ENCODE measurements at places on chromosomes 6 and 20.

- no peak for DNase-seq
Measured at GRCh38 chr6:168817558-168818159, 376.7 kb downstream of the SMOC2 start.

GRCh38 chr6:42045538-42046460, 4.5 kb upstream of the TAF8 start:
- DNase-seq, result peak; percentile 72

GRCh38 chr20:51374456-51374830, 168.1 kb downstream of the NFATC2 start:
- DNase-seq, result no peak

DNA sequence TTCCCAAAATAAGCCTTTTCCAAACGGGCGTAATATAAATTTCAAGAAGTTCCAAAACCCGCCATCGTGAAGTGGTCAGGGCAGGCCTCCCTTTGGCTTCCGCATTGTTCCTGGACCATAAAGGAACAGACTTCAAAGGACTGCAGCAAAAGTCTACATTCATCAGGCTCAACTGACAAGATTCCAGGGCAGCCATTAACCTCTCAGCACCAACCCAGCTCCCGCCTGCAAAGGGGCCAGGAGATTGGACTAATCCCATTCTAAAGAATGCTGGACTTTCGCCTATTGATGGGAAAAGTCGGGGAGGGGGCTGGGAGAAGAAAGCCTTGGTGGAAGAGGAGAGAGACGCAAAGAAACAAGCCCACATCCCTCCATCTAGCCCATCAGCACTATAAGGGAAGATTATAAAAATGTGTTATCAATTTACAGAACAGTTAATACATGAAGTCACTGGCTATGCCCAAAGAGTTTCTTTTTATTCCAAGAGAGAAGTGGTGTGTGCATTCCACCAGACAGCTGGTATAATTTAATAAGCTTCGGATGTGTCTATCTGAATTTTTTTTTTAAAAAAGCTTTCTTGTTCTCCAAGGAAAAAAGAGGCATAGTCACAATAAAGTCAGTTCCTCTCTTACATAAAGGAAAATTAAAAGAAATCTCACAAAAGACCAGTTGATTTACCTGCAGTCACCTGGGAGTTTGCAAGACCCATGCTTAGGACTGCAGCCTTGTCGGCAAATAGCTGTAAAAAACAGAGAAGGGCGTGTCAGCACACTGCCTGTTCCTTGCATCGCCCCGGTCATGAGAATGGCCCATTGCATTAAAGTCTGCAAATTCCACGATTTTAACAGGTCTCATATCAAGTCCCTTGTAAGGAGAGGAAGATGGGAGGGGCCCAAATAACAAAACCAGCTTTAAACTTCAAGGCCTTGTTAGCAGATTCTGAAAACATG, 17.8 kb downstream of the JAG1 start:
- DNase-seq, result no peak

GRCh38 chr20:61300709-61301108, 48.6 kb downstream of the CDH4 start:
- no peak for DNase-seq

- no peak for DNase-seq
Measured at GRCh38 chr6:151054306-151054705, 185.5 kb upstream of the AKAP12 start.

- no peak for DNase-seq
Measured at GRCh38 chr6:72623808-72624207, 1.9 kb downstream of the KCNQ5 start.

DNA sequence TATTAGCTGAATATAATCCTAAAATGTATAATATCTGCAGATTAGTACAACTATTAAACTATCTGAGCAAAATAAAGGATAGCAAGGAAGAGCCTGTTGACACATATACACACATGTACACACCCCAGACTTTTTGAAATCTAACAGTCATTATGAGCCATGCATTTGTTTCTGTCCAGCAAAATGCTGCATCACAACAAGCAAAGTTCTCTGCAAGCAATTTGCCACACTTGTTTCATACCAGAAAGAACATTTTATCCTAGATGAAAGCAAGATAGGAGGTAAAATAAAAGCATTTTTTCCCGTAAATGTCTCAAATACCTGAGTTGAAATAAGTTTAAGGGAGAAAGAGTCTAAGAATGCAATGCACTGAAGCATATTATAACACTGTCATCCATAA, 145.2 kb downstream of the COL21A1 start:
- DNase-seq, result no peak

DNA sequence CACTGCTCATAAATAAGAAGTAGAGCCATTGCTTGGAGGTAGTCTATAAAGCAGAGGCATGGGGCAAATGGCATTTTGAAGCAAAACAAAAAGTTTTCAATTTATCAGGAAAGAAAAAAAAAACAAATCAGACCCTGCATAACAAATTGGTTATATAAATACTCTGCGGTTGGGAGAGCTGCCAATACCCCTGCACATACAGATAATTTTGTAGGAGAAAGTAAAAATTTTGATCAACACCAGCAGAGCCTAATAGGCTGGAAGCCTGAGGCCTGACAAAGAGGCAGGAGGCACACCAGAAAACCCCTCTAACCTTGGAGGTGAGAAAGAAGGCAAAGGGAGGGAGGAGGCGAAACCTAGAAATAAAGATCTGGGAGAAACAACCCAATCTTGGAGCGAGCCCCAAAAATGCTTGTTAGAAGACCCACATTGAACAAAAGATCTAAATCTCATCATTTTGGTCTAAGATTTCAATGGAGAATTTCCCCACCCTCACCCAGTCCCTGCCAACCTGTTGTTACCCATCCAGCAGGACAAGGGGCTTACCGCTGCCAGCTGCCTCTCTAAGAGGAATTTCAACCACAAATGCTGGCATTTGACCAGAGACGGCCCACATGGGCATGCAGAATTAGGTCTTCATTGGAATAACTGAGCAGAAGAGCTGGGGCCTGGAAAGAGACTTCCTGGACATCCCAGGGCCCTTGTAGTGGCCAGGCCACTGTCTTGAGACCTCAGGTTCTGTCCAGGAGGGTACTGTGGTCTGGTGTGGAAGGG, 28.4 kb downstream of the FOXA2 start:
- no peak for DNase-seq

DNA sequence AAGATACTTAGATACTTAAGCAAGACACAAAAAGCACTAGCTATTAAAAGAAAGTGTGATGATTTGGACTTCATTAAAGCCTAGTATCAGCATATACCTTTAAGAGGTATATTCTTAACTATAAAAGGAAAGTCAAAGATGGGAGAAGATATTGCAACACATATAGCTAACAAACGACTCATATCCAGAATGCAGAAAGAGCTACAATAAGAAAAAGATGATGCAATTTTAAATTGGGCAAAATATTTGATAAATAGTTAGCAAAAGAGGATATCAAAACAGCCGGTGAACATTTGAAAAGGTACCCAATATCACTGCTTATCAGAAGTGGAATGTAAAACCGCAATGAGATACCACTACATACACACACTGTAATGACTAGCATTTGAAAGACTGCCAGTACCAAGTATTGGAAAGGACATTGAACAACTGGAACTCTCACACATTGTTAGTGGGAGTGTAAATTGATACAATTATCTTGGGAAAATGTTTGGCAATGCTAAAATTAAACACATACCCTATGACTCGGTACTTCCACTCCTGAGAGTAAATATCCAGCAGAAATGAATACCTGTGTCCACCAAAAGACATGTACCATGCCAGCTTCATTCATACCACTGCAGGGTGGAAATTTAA, 25.7 kb downstream of the MUC22 start:
- no peak for DNase-seq

- DNase-seq, result no peak
Measured at GRCh38 chr6:94680669-94681212, 896.6 kb upstream of the MANEA start.

- DNase-seq, result no peak
Measured at GRCh38 chr6:99492092-99492491, 23.1 kb downstream of the USP45 start.

GRCh38 chr20:50784464-50784863, 10.4 kb upstream of the BCAS4 start:
- DNase-seq, result peak; percentile 16

- DNase-seq, result peak; percentile 5
Measured at GRCh38 chr6:484086-484745, 92.7 kb downstream of the IRF4 start.

Data from suppressor macrophage treated with lipopolysaccharide for 4 hours (primary cell).